Lung (tissue), 17 donors: ENCODE measurements at places on chromosomes 11 and 22. TPM values are rescaled to one million over a fixed set of nuclear protein-coding genes. Genes with fewer than 3 reads are reported as not detected.

GRCh38 chr11:75380716-75381420 is 18.4 kb upstream of the RPS3 start:
- no peak for DNase-seq

- DNase-seq, result no peak
These were observed 2.7 kb upstream of the LRP5 start for GRCh38 chr11:68309621-68310185.

DNA sequence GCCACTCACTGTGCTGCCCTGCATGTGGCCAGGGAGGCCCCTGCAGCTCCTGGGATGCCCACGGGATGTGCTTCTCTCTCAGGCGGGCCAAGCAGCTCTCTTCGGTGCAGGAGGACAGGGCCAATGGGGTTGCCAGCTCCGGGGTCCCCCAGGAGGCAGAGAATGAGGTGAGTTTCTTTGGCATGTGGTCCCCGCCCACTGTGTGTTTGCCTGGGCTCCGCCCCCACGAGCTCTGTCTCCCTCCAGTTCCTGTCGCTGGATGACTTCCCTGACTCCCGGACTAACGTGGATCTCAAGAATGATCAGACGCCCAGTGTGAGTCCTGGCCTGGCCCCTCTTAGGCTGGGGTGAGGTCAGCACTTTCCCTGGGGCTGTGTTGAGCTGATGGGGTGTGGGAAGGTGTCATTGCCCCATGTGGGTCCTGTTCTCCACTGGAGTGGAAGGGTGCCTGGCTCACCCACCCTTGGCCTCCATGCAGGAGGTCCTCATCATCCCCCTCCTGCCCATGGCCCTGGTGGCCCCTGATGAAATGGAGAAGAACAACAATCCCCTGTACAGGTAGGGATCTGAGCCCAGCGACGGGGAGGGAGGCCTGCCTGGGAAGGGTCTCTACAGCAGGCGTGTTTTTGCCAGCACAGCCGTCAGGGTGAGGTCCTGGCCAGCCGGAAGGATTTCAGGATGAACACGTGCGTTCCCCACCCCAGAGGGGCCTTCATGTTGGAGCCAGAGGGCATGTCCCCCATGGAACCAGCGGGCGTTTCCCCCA is 7.7 kb downstream of the SCO2 start:
- no peak for DNase-seq

GRCh38 chr22:32722441-32722840 is 79.1 kb upstream of the TIMP3 start:
- DNase-seq, result no peak

- no peak for DNase-seq
These were observed 3.2 kb upstream of the ST14 start for GRCh38 chr11:130156108-130157022.

GRCh38 chr22:50081426-50082196 is 3.6 kb downstream of the MLC1 start:
- DNase-seq, result no peak

- no peak for DNase-seq
These were observed 18.5 kb upstream of the SPON1 start for GRCh38 chr11:13944016-13944415.

GRCh38 chr11:84894666-84895065 is 732.5 kb downstream of the DLG2 start:
- DNase-seq, result no peak

DNA sequence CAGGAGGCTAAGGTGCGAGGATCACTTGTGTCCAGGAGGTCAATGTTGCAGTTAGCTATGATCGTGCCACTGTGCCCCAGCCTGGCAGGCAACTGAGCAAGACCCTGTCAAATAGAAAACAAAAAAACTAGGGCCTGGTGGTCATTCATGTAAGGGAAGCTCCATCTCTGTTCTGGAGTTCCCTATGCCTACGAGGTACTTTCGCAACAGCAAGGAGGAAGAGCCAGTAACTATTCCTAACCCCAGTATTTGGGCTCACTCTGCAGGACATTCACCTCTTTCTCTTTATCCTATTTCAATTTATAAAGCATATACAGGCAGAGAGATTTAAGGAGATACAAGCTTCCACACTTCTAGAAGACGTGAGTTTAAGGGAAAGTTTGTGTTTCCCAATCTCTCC is 46.6 kb downstream of the RDX start:
- DNase-seq, result no peak

- no peak for DNase-seq
These were observed 7.8 kb downstream of the DCHS1 start for GRCh38 chr11:6647836-6648235.

The TEX12 gene
- 0.74 TPM for total RNA-seq

The IL17REL gene
- total RNA-seq, result not detected

The POU2F3 gene
- total RNA-seq, result 2.9 TPM

The MUC2 gene
- total RNA-seq, result 0.03 TPM

The SLC36A4 gene
- 22.1 TPM for total RNA-seq
